ENCODE measurements at places on chromosomes 13 and 19. TPM values are rescaled to one million over a fixed set of nuclear protein-coding genes. Genes with fewer than 3 reads are reported as not detected.
A peak's percentile ranks its signal among the peaks of the same experiment; 100 is the strongest.

AP1M2 gene
- not detected for total RNA-seq

PCDH8 gene
- total RNA-seq, result not detected

- H3K27me3 ChIP-seq, result no peaks in the 10 kb centered on the region
- no peak overlapping the region for H3K27ac ChIP-seq
- peaks cover 18% of the 10 kb centered on the region for H3K4me1 ChIP-seq
- H3K36me3 ChIP-seq, result peaks cover 16% of the 10 kb centered on the region
- no peak overlapping the region for H3K4me3 ChIP-seq
These were observed 15.5 kb downstream of the STAP2 start for GRCh38 chr19:4322942-4323665.

GRCh38 chr13:27128825-27129627 lies 42.6 kb downstream of the USP12 start:
- H3K36me3 ChIP-seq, result peaks cover 53% of the 10 kb centered on the region
- DNase-seq, result no peak
- no peak overlapping the region for H3K4me3 ChIP-seq
- H3K27me3 ChIP-seq, result no peaks in the 10 kb centered on the region
- peak overlapping the region; percentile 80 for H3K27ac ChIP-seq
- H3K4me1 ChIP-seq, result peaks cover 88% of the 10 kb centered on the region

GRCh38 chr19:46648961-46649960 lies 11.7 kb downstream of the DACT3 start:
- no peak for DNase-seq
- H3K4me1 ChIP-seq, result peaks cover 4% of the 10 kb centered on the region
- no peak overlapping the region for H3K27ac ChIP-seq
- H3K36me3 ChIP-seq, result peaks cover 8% of the 10 kb centered on the region

- no peak overlapping the region for H3K27ac ChIP-seq
- no peak overlapping the region for H3K4me3 ChIP-seq
- H3K27me3 ChIP-seq, result no peaks in the 10 kb centered on the region
- no peaks in the 10 kb centered on the region for H3K36me3 ChIP-seq
These were observed 1629.0 kb downstream of the OLFM4 start for GRCh38 chr13:54657588-54657987.

DNA sequence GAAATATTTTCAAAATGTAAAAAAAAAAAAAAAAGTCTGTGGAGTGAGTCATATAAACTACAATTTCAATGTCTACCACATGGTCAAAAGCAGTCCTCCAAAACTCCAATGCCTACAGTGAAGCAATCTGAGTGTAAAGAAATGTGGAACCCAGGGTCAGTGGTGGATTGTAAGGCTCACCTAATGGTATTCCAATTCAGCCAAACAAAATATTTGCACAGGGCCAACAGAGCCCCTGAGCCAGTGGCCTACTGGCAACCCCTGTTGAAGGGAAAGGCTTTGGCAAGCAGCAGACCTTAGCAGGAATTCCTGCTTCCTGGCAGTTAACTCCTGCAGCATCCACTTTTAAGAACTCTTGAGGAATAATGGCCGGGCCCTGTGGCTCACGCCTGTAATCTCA lies 3.4 kb downstream of the DNMT1 start:
- H3K4me3 ChIP-seq, result no peak overlapping the region
- DNase-seq, result no peak
- H3K27me3 ChIP-seq, result no peaks in the 10 kb centered on the region
- H3K36me3 ChIP-seq, result peaks cover 47% of the 10 kb centered on the region
- H3K4me1 ChIP-seq, result peaks cover 46% of the 10 kb centered on the region

DNA sequence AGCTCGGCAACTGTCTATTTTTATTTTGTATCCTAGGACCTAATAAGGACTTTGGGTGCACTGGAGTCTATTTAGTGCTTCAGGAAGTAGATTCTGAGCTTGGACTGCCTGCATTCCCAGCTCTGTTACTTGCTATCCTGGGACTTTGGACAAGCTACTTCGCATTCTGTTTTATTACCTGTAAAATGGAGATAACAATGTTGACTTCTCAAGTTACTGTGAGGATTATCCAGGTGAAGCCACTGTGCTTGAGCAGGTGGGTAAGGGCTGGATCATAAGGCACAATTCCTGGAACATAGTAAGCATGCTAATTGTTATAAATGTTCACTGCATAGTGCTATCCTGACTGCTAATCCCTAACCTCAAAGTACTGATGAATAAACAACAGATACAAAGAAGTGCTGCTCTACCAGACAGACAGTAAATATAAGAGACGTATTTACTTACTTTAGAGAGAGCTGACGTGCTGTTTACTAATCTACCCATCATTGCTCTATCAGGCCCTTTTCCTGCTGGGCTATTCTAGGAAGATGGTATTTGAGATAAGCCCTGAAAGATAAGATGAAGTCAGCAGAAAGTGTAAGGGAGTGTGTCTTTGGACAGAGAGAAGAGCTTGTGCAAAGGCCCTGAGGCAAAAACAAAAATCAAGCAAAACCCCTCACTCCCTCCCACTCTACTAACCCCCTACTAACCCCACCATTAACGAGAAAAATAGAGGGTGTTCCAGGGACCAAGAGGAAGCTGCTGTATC lies 50.8 kb upstream of the FLT1 start:
- DNase-seq, result no peak
- H3K4me1 ChIP-seq, result peaks cover 2% of the 10 kb centered on the region
- no peak overlapping the region for H3K27ac ChIP-seq
- peaks cover 11% of the 10 kb centered on the region for H3K27me3 ChIP-seq
- no peaks in the 10 kb centered on the region for H3K36me3 ChIP-seq

GRCh38 chr19:30924670-30925069 lies 424.6 kb downstream of the TSHZ3 start:
- H3K27ac ChIP-seq, result no peak overlapping the region
- no peak for DNase-seq
- no peaks in the 10 kb centered on the region for H3K4me1 ChIP-seq
- H3K4me3 ChIP-seq, result no peak overlapping the region

GRCh38 chr13:56902276-56902675 lies 238.4 kb upstream of the PRR20A start:
- no peak overlapping the region for H3K4me3 ChIP-seq
- no peaks in the 10 kb centered on the region for H3K27me3 ChIP-seq
- H3K4me1 ChIP-seq, result no peaks in the 10 kb centered on the region
- no peak overlapping the region for H3K27ac ChIP-seq
- H3K36me3 ChIP-seq, result no peaks in the 10 kb centered on the region

GRCh38 chr19:49340865-49341718 lies 5.9 kb downstream of the CD37 start:
- H3K27ac ChIP-seq, result no peak overlapping the region
- H3K4me3 ChIP-seq, result no peak overlapping the region
- peaks cover 42% of the 10 kb centered on the region for H3K4me1 ChIP-seq
- H3K36me3 ChIP-seq, result peaks cover 31% of the 10 kb centered on the region
- no peaks in the 10 kb centered on the region for H3K27me3 ChIP-seq

DNA sequence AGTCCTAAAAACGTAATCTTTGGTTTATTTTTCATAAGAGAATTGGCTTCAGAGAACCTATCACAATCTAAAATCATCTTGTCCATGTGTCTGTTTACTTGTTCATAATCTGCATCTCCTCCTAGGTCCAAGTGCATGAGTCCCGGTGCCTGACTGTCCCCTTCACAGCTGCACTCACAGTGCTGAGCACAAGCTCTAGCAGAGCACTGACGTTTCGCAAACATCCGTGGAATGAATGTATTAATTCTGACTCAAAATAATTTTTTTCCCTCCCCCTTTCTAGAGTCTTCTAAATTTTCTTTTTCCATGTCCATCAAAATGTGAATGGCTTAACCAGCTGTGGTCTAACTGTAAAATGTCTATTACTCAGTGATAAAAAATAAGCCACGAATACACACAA lies 245.5 kb upstream of the TSHZ3 start:
- H3K27ac ChIP-seq, result no peak overlapping the region
- H3K4me3 ChIP-seq, result no peak overlapping the region
- H3K27me3 ChIP-seq, result peaks cover 5% of the 10 kb centered on the region
- DNase-seq, result no peak

GRCh38 chr13:106867249-106867648 lies 299.3 kb upstream of the ARGLU1 start:
- no peaks in the 10 kb centered on the region for H3K36me3 ChIP-seq
- DNase-seq, result no peak
- no peak overlapping the region for H3K4me3 ChIP-seq
- peaks cover 7% of the 10 kb centered on the region for H3K27me3 ChIP-seq
- no peaks in the 10 kb centered on the region for H3K4me1 ChIP-seq

- no peak for DNase-seq
- no peaks in the 10 kb centered on the region for H3K4me1 ChIP-seq
- H3K27ac ChIP-seq, result no peak overlapping the region
- H3K27me3 ChIP-seq, result no peaks in the 10 kb centered on the region
- H3K4me3 ChIP-seq, result no peak overlapping the region
These were observed 79.4 kb upstream of the NBEA start for GRCh38 chr13:34862716-34863115.
